ENCODE measurements at places on chromosomes 1 and 21.

- no peak for DNase-seq
Measured at GRCh38 chr1:115815694-115816093, 25.2 kb downstream of the NHLH2 start.

GRCh38 chr1:84719543-84720217, 29.4 kb upstream of the SSX2IP start:
- DNase-seq, result no peak

GRCh38 chr1:161781995-161782394, 15.9 kb downstream of the ATF6 start:
- DNase-seq, result no peak

GRCh38 chr1:185880330-185880729, 146.1 kb downstream of the HMCN1 start:
- no peak for DNase-seq

DNA sequence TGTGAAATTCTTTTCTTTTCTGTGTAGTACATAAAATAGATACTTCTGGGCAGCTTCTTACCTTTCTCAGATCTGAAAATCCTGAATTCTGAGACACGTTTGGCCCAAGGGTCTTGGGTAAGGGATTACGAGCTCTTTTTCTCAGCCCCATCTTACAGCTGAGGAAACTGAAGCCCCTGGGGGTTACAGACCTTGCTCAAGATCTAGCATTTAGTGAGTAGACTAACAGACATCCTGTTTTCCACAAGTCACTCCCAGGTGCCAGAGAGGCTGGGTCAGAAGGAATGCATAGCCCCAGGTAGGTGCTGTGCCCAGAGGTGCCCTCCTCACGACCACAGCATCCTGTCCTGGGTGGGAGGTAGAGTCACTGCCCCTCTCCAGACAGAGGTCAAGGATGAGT, 13.2 kb upstream of the CREG1 start:
- DNase-seq, result no peak

GRCh38 chr1:180970333-180971079, 52.2 kb downstream of the STX6 start:
- DNase-seq, result no peak

GRCh38 chr21:25326181-25326580, 281.1 kb downstream of the MRPL39 start:
- DNase-seq, result no peak

DNA sequence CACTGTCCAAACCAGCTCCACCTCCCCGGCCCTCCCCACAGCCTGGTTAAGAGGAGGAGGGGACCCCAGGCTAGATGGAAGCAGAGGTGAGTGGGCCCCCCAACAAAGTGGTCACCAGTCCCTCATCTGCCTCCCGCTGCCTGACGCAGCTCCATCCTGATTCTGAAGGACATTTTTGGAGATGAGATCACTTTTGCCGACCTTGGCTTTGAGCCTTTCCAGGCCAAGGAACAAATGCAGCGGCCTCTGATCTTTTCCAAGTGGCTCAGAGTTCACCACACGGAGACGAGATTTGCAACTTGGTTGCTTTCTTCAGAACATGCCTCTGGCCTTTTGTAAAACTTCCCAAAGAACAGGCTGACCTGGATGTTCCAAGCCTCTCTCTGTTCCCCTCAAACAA, 223.1 kb downstream of the NPHP4 start:
- no peak for DNase-seq

GRCh38 chr1:63908016-63908415, 134.2 kb downstream of the ROR1 start:
- DNase-seq, result no peak

DNA sequence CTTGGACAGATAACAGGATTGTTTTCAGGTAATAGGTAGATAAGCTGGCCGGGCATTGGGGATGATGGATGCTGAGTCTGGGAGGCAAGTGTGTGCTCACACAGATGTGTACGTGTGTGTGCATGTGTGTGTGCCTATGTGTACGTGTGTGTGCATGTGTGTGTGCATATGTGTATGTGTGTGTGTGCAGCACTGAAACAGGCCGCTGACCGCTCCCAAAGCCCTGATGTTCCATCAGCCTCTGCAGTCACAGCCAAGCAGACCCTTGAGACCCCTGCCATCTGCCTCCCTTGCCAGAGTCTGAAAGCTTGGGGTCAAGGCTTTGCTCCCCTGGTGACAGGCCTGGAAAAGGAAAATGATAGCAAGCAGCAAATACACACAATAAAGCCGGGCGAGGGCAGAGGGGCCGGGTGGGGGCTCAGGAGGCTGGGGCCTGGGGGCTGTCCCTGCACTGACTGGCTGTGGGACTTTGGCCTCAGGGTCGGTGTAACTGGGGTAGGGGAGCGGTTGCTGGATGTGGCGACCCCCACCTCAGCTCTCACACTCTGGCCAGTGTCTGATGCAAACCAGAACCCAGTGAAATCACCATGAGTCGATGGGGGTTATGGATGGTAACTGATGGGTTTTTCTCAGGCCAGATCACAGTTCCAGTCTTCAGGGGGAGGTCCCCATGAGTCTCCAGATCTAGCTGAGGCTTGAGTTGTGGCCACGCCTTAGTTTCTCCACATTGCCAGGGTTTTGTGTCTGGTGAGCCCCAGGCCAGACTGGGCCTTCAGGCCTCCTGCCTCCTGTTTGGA, 9.2 kb upstream of the TNFRSF8 start:
- DNase-seq, result no peak

DNA sequence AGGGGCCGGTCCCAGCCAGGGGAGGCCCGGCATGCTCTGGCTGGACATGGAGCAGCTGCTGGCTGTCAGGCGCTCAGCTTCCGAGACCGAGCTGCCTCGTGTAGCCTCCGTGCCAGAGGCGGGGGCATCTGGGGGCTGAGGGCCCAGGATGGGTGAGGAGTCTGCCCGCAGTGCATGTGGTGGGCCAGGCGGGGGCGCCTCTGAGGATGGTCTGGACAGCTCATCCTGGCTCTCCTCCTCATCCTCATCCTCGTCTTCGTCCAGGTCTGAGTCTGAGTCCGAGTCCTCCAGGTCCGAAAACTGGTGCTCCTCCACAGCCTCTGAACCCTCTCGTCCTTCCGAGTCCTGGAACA, 28.9 kb upstream of the EDN2 start:
- DNase-seq, result no peak

DNA sequence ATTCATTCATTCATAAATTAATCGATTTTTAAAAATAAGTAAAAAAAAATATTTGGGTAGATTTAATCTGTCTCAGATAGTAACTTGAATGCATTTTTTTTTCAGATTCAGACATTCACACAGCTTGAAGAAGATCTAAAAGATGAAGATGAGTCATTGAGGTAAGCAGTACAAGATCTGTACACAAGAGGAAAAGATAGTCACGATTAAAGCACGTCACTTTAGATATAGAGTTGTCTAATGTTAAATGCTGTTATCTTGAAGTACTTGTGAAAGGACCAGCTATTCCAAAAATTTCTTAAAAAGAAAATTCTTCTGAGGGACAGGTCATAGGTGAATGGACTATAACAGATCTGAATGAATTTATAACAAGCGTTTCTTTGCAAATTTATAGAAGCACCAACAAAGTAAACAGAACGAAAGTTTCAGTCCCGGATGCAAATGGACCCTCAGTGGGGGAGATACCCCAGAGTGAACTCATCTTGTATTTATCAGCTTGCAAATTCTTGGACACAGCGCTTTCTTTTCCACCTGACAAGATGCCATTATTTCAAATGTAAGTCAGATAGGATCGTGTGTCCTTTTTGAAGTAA, 31.2 kb upstream of the MORC3 start:
- DNase-seq, result no peak
